Thyroid gland (tissue), 4 donors: ENCODE measurements at places on chromosomes 4 and X.
A peak's percentile ranks its signal among the peaks of the same experiment; 100 is the strongest.

DNA sequence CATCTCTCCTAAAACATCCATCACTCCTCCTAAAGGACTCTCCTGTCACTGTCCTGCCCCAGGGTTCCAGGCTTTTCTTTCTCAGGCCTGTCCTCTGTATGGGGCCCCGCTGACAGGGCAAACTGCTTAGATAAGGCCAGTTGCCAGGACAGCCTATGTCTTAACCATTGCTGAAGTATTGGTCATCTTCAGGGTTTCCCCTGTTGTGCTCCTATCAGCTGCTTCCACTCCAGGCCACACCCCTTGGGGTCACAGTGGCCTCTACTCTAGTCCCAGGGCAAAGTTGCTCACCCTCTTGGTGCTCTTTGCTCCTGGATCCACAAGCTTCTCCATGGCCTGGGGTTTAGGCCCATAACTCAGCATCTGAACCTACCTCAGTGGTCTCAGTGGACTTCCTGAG lies 138.0 kb upstream of the PJA1 start:
- no peak for DNase-seq

DNA sequence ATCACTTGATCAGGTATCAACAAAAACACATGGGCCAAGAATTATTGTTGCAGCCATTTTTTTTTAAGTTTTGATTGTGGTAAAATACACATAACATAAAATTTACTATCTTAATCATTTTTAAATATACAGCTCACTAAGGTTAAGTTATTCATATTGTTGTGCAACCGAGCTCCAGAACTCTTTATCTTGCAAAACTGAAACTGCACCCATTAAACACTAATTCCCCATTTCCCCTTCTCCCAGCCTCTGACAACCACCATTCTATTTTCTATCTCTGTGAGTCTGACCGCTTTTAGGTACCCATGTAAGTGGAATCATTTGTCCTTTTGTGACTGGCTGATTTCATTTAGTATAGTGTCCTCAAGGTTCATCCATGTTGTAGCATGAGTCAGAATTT lies 126.2 kb upstream of the NDP start:
- no peak for DNase-seq

GRCh38 chr4:15744016-15744545 lies 34.0 kb upstream of the CD38 start:
- DNase-seq: no peak

DNA sequence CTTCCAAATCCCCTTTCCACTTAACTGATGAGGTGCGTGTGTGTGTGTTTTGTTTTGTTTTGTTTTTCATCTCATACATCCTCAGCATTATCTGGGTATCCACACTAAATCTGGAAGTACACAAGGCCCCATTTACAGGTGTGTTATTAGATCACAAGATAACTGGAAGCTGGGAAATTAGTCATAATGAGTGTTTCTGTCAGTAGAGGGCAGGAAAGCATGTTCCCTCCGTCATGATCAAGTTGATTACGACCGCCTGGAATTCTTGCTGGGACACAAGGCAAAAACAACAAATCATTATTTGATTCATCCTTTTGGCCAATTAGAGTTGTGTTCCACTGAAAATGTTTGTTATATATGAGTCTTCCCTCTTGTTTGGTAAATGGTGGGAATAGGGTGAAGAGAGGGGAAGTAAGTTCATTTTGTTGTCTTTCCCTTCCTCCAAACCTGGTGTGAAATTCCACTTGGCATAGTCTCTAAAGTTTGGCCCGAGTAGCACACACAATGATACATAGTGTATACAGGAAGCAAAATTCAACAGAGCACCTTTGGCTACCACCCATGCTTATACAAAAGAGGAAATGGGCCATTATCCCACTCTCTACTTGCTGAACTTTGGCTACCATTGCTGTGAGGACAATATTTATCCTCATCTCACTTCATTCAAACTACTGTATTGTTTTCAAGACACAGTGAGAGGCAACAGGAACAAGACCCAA lies 33.3 kb upstream of the TLL1 start:
- no peak for DNase-seq

- DNase-seq: no peak
Measured at GRCh38 chr4:169107528-169107927, 97.5 kb upstream of the CBR4 start.

GRCh38 chr4:42570221-42570620 lies 86.7 kb downstream of the ATP8A1 start:
- peak; percentile 92 for DNase-seq

GRCh38 chr4:81963015-81963762 lies 410.6 kb downstream of the HNRNPD start:
- DNase-seq: no peak

GRCh38 chrX:133546441-133546840 lies 131.2 kb upstream of the GPC4 start:
- no peak for DNase-seq

DNA sequence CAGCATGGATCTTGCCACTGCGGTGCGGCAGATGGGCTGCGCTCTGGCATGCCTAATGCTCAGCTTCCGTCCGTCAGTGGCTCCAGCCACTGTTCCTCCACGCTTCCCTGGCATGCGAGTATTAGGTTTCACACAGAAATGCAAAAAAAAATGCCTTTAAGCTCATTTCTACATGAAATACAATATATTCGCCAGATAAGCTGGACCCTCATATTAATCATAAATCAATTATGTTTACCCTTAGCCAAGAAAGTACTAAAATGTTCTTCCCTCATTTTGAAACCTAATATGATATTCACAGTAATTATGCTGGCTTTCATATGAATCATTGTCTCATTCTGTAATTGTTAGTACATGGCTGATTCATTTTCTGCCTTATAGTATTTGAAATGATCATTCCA lies 115.5 kb upstream of the FAM241A start:
- no peak for DNase-seq

DNA sequence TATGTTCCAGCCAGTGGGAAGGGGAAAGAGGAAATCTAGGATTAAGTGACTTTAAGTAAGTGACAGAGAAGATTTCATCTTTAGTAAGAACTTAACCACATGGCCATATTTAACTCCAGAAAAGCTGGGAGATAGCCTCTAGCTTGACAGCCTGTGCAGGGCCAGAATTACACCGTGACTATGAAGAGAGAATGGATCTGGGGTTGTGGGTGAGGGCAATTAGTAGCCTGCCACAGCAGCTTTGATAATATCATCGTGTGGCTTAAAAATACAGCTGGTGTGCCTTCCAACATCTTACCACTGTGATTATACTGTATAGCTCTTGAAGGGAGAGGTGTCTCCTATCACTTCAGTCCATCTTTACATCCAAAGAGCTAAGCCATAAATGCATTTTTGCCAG lies 57.6 kb upstream of the TBC1D9 start:
- no peak for DNase-seq

- no peak for DNase-seq
Measured at GRCh38 chr4:152880263-152880662, 55.9 kb upstream of the FHDC1 start.
